Breast epithelium (tissue), 4 donors: ENCODE measurements at places on chromosomes 4 and X.

DNA sequence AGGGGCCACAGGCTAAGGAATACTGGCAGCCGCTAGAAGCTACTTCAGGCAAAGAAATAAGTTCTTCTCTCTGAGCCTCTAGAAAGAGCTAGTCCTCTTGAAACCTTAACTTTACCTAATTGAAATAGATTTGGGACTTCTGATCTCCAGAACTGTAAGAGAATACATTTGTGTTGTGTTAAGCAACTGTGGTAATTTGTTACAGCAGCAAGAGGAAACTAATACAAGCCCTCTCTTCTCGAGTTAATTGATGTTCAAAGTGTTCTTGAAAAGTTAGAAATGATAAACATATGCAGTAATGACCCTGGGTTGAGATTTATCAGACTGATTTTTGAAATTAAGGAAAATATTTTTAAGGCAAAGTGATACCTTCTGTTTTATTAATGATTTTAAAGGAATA lies 172.8 kb downstream of the ANTXR2 start:
- DNase-seq = no peak

- DNase-seq = no peak
These were observed 1.4 kb upstream of the MAGED1 start for GRCh38 chrX:51891821-51892551.

GRCh38 chr4:28360681-28361080 lies 1500.0 kb downstream of the STIM2 start:
- DNase-seq = no peak

DNA sequence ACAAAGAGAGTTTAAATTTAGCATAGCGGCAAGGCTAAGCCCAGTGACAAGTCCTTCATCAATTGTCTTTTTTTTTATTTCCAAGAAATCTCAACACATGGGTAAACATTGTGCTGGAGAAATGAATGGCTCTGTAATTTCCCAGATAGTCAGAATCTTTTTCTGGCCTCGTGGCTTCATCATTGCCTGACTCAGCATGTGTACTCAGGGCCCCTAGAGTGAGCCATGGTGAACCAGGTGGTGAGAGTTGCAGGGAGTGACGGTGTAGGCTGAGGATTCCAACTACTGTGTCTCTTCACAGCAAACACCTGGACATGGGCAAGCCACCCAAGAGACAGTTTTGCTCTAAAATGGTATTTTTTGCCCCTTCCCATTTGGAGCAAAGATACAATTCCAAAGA lies 43.1 kb upstream of the UCP1 start:
- no peak for DNase-seq

DNA sequence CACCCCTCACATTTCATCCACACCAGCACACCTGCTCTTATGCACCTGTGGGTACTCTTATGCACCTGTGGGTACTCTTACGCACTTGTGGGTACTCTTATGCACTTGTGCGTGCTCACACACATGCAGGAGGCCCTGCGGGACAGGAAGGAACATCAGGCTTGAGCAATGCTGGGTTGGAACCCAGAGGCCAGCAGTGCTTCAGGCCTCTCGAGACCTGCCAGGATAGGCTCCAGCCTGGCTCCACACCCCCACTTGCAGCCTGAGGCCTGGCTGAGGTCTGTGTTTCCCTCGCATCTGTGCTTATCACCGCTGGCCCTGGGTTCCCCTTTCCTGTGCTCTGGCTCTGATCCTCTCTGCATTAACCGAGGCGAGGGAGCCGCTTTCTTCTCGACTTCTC lies 34.7 kb downstream of the SORCS2 start:
- DNase-seq = no peak

DNA sequence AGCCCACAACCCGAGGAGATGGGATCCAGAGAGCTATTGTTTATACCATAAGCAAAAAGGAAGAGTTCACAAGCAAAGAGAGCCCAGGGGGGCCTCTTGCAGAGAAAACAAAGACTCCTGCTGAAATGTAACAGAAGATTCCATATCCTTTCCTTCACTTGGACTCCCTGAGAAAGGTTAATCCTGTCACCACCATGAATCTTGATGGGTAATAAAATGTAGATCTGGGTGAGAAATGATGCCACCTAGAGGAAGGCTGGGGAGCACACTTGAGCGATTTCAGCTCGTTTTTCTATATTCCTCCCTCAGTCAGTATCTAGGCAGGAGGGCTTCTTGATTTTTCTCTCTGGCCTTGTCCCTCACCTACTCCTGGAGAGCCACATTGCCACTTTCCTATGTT lies 10.2 kb upstream of the KCNE5 start:
- DNase-seq = no peak

GRCh38 chrX:104419211-104419610 lies 146.8 kb upstream of the IL1RAPL2 start:
- peak; percentile 39 for DNase-seq

- no peak for DNase-seq
These were observed 174.8 kb upstream of the GLRA2 start for GRCh38 chrX:14354521-14354920.

GRCh38 chr4:118729287-118730286 lies 44.4 kb downstream of the METTL14 start:
- no peak for DNase-seq

GRCh38 chr4:72357908-72358307 lies 211.1 kb downstream of the ADAMTS3 start:
- no peak for DNase-seq

- DNase-seq = no peak
These were observed 28.6 kb upstream of the ZCCHC4 start for GRCh38 chr4:25283948-25284347.

DNA sequence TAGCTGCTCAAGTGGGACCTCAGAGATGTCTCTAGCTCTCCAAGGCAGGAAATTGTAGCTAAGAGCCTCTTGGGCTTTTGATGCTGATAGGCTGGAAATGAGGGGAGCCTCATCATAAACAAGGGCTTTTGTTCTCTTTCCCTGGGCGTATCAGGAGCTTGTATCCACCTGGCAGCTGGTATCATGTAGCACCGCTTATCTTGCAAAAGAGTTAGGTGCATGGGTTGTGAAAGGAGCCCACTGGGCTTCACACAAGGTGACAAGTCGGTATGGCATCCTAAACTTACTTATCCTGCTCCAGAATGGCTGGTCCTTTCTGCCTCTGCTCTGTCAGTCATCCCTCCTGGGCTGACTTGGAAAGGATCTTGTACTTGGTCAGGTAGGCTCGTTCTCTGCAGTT lies 565.8 kb downstream of the GRXCR1 start:
- no peak for DNase-seq

- no peak for DNase-seq
These were observed 489.1 kb upstream of the INTU start for GRCh38 chr4:127143460-127144195.

GRCh38 chr4:118335324-118335723 lies 17.5 kb downstream of the PRSS12 start:
- DNase-seq = no peak

GRCh38 chr4:6873291-6873690 lies 36.3 kb upstream of the TBC1D14 start:
- no peak for DNase-seq

- no peak for DNase-seq
These were observed 60.8 kb upstream of the ESX1 start for GRCh38 chrX:104315555-104315954.

- DNase-seq = no peak
These were observed 157.1 kb downstream of the PDGFRA start for GRCh38 chr4:54386042-54386669.

GRCh38 chr4:13783800-13784411 lies 156.4 kb upstream of the BOD1L1 start:
- DNase-seq = no peak

GRCh38 chr4:153509724-153510123 lies 43.6 kb downstream of the TMEM131L start:
- DNase-seq = no peak

GRCh38 chr4:106478152-106478551 lies 109.6 kb upstream of the GIMD1 start:
- DNase-seq = no peak
